ENCODE measurements at places on chromosomes 7 and 10.

GRCh38 chr10:7948371-7949000 is 106.0 kb upstream of the GATA3 start:
- DNase-seq = no peak

- no peak for DNase-seq
Observed at GRCh38 chr10:99964791-99965190, 45.0 kb downstream of the DNMBP start.

DNA sequence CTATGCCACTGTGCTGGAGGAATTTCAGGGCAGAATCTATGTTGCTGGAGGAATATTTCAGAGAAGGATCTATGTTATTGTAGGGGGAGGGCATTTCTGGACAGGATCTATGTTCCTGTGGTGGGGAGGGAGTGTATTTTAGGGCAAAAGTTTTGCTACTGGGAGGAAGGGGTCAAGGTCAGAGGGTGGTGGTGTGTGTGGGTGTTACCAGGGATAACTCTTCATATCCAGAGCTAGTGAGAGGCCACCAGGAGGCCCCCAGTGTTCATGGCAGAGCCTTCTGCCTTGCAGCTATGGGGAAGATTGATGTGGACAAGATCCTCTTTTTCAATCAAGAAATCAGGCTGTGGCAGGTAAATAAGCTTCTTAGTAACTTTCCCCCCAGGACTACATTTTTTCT is 2.0 kb upstream of the STRA8 start:
- DNase-seq = no peak

DNA sequence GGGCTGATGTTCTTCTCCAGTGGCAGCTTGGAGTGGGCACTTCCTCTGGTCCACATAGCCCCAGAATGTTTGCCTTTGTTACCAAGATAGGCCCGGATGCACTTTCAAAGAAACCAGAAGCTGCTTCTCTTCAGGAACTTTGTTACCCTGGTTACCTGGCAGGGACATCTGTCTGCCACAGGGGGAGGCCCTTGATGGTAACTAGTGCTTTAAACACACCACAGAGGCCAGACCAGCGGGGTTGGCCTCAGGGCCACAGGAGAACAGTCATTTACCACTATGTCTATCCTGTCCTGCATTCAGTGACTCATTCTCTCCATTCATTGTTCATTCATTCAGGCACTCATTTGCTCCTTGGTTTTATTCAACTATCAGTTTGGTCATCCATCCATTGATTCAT is 11.9 kb upstream of the PLEKHA1 start:
- DNase-seq = no peak

DNA sequence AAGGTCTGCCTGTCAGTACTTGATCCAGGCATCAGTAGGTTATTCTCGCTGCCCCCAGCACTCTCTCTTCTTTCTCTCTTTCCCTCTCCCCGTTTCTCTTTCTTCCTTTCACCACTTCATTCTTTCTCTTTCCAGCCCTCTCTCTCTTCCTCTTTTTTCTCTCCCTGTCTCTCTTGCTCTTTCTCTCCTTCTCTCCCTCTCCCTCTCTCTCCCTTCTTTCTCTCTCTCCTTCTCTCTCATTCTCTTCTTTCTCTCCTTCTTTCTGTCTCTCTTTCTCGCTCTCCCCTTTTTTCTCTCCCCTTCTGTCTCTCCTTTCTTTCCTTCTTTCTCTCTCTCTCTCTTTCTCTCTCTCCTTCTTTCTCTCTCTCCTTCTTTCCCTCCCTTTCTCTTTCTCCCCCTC is 7.5 kb upstream of the DRGX start:
- no peak for DNase-seq

DNA sequence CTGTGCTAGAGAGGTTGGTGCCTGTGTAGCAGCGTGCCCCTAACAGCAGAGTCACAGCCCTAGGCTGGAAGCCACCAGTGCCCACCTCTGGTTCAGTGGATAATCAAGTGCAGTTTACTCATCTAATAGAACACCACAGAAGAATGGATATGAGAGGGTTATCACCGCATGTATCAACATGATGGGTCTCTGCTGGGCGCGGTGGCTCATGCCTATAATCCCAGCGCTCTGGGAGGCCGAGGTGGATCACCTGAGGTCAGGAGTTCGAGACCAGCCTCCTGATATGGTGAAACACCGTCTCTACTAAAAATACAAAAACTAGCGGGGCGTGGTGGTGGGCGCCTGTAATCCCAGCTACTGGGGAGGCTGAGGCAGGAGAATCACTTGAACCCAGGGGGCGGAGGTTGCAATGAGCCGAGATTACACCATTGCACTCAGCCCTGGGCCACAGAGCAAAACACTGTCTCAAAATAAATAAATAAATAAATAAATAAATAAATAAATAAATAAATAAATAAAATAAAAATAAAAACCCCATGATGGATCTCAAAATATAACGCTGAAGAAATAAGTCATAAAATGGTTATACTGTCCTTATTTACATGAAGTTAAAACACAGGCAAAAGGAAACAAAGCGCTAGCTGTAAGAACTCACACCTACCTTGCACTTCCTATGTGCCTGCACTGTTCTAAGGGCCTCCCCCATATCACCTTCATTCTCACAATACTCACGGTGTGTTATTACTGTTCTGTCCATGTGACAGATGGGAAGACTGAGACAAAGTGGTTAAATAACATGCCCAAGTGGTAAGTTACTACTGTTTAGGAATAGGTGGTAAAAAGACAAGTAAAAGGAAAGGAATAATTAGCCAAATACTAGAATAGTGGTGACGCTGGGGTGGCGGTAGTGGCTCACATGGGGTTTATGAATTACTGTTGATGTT is 70.9 kb downstream of the AMZ1 start:
- DNase-seq = no peak

- no peak for DNase-seq
Observed at GRCh38 chr7:132871419-132871818, 210.5 kb downstream of the CHCHD3 start.

- DNase-seq = no peak
Observed at GRCh38 chr7:123883154-123883553, 38.2 kb downstream of the HYAL4 start.

DNA sequence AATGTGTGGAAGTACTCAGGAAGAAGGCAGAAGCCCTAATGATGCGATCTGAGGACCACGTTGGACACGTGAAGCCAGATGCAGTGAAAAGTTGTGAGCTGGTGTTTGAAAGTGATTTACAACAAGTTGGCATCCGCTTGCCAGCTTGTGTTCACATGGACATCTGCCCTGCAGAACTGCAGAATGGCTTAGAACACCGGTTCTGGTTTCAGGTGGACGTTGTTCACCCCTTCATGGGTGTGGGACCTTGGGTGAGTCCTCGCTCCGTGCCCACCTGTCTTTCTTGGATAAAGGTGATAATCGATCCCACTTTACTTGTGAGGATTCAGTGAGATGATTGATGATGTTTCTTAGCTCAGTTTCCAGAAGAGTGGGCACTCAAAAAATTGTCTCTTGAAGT is 53.8 kb downstream of the CAMK1D start:
- no peak for DNase-seq

- DNase-seq = no peak
Observed at GRCh38 chr7:100892364-100893317, 3.0 kb downstream of the ACHE start.

GRCh38 chr10:111035542-111035941 is 41.3 kb upstream of the ADRA2A start:
- DNase-seq = no peak

- no peak for DNase-seq
Observed at GRCh38 chr10:124180044-124180745, 86.8 kb upstream of the CHST15 start.

DNA sequence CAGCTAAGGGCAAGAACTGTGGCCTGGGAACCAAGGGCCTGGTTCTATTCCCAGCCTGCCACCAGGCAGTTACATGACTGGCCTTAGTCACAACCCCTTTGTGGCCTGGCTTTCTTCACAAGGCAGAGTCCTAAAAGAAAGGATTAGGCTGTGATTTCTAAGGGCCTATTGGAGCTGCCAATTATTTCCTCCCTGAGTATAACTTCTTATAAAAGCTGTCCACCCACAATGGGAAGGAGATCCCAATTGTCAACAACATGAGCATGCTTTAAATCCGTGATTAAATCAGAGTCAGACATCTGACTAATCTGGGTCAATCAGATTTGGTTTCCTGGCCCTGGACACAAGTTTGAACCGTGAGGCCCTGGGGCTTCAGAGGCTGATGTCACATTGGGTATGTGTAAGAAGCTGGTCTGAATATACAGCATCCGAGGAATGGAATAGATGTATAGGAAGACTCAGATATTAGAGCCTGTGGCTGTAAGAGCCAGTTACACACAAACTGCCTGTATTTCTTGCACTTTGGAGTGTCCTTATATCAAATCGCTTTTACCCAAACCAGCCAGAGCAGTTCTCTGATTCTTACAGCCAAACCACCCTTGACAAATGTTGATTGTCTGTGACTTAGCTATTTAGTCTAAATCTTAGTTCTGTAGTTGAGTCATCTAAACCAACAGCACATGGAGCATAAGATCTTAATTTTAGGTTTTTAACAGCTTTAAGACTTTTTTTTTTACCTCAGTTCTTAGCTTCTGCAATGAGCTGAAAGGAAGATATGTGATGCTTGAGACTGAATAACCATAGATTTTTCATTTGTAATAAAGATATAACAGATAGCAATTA is 61.3 kb downstream of the ABCB4 start:
- DNase-seq = no peak

- no peak for DNase-seq
Observed at GRCh38 chr7:30905078-30906012, 6.3 kb upstream of the AQP1 start.

DNA sequence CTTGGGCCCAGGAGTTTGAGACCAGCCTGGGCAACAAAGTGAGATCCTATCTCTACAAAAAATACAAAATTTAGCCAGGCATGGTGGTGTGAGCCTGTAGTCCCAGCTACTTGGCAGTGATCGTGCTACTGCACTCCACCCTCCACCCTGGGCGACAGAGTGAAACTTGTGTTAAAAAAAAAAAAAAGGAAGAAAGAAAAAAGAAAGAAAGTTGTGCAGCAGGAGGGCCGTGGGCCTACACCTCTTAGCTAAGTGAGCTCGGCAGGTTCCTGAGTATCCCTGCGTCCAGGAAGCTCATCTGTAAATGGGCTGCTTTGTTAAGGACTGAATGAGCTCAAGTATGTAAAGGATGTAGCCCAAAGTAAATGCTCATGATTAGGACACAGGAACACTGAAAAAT is 155.0 kb downstream of the RNF216 start:
- no peak for DNase-seq

DNA sequence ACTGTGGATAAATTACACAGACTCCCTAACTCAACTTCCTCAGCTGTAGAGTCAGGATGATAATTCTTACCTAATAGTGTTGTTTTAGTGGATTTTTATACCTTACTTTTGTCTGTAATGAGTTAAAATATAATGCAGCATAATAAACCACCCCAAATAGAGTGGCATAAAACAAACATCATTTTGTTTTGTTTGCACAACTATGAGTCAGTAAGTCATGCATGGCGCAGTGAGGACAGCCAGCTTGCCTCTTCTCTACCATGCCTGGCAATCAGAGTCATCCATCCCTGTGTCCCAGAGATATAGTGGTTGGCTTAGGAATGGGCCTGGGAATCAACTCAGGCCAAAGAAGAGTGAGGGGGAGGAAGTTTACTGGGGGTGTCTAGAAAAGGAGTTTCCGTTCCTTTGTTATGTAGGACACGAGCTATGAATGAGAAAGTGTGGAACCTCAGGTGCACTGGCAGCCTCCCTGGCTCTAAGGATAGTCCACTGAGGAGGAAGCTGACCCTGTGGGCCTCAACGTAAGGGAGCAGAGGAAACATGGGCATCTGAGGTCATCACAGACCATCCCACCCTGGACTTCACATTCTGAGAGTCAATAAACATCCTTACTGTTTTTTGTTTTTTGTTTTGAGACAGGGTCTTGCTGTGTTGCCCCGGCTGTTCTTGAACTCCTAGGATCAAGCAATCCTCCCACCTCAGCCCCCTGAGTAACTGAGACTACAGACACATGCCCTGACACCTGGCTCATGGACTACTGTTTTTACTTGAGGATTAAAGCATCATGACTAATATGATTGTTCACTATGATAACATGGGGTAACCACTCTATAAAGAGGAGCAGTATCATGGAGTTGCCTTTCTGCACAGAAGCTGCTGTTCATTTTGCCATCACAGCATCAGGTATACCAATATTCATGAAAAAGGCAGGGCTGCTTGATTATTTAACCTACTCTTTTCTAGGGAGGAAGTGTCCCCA is 21.0 kb upstream of the GRB10 start:
- no peak for DNase-seq

DNA sequence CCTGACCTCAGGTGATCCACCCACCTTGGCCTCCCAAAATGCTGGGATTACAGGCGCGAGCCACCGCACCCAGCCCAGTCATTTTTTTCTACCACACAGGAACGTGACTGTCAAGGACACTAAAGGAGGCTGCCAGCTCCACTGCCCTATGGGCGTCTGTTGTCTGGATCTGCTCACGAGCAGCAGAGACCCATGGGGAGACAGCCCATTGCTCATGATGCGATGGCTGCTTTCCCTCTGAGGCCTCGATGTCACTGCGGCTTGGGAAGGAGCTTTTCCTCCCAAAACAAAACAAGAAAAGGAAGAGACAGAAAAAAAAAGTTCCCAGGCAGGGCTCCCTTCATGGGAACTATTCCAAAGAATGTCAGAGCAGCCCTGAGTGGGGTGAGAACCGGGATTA is 70.5 kb downstream of the DENND2A start:
- DNase-seq = no peak

- no peak for DNase-seq
Observed at GRCh38 chr7:128790315-128791041, 1.3 kb upstream of the CCDC136 start.

Data from NCI-H187 (cell line).